Activated naive CD8-positive, alpha-beta T cell treated with anti-CD3 and anti-CD28 coated beads for 36 hours (primary cell): ENCODE measurements at places on chromosomes 5 and 9. TPM values are rescaled to one million over a fixed set of nuclear protein-coding genes. Genes with fewer than 3 reads are reported as not detected.

The HNRNPH1 gene
- total RNA-seq: 912 TPM

DNA sequence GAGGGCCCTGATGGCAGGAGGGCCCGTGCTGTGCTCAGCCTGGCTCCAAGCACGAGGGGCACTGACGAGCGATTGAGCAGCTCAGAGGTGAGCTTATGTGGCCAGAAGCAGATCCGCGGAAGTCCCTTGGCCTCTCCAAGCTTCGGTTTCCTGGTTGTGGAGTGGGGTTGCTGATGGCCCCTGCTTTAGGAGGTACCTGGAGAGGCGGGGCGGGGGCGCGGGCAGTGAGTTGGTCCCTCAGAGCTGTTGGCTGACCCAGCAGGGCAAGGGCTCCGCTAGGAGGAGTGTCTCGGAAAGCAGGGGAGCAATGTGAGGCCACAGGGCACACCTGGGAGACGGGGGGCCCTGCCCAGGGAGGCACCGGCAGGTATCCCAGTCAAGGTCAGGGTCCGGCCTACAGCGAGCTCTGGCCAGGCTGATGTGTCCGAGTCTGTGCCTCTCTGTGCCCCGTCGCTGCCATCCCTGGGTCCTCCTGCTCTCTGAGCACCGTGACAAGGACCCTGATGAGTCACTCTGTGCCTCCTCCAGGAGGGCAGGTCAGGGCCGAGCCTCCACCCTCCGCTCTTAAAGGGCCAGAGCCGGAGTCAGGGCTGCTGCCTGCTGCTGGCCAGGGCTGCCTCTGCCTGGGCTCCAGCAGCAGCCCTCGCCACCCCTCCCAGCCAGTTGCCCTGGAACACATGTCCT lies 14.8 kb downstream of the NCS1 start:
- H3K27ac ChIP-seq: no peak overlapping the region
- H3K27me3 ChIP-seq: no peaks in the 10 kb centered on the region
- no peak overlapping the region for H3K4me3 ChIP-seq
- H3K36me3 ChIP-seq: no peaks in the 10 kb centered on the region

The SMIM33 gene
- 0.16 TPM for total RNA-seq

- no peaks in the 10 kb centered on the region for H3K4me1 ChIP-seq
- H3K27ac ChIP-seq: no peak overlapping the region
- H3K27me3 ChIP-seq: no peaks in the 10 kb centered on the region
- DNase-seq: no peak
- H3K4me3 ChIP-seq: no peak overlapping the region
- peaks cover 8% of the 10 kb centered on the region for H3K36me3 ChIP-seq
These were observed 39.3 kb upstream of the PTGS1 start for GRCh38 chr9:122331523-122331927.

The GRXCR2 gene
- not detected for total RNA-seq

- H3K36me3 ChIP-seq: peaks cover 45% of the 10 kb centered on the region
- H3K4me1 ChIP-seq: peaks cover 36% of the 10 kb centered on the region
- peak overlapping the region; percentile 82 for H3K27ac ChIP-seq
- no peak for DNase-seq
These were observed 22.0 kb downstream of the EXOC3 start for GRCh38 chr5:464843-465590.

DNA sequence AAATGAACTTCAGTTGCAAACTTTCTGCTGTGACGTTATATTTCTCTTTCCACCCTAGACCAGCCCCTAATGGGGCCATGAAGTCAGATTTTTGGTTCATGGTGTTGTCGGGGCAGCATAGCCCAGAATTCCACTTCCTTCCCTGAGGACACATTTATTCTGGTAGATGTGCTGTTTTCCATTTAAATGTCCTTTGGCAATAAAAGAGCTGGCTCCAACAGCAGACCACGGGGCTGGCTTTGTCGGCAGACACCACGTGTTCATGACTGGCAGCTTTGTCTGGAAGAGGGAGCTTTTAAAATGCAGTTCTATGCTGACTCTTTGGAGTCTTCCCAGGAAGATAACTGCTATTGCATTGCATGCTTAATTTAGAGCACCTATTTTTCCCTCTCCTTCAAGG lies 17.6 kb upstream of the LCP2 start:
- no peak overlapping the region for H3K27ac ChIP-seq
- no peak overlapping the region for H3K4me3 ChIP-seq
- H3K4me1 ChIP-seq: peaks cover 67% of the 10 kb centered on the region
- DNase-seq: no peak
- peaks cover 3% of the 10 kb centered on the region for H3K36me3 ChIP-seq

- peaks cover 3% of the 10 kb centered on the region for H3K27me3 ChIP-seq
- H3K4me1 ChIP-seq: peaks cover 11% of the 10 kb centered on the region
- H3K27ac ChIP-seq: no peak overlapping the region
- H3K4me3 ChIP-seq: no peak overlapping the region
- H3K36me3 ChIP-seq: no peaks in the 10 kb centered on the region
- DNase-seq: peak; percentile 25
These were observed 250.9 kb downstream of the CD180 start for GRCh38 chr5:66945389-66946349.

GRCh38 chr5:61704289-61704688 lies 372.2 kb downstream of the ZSWIM6 start:
- H3K27ac ChIP-seq: no peak overlapping the region
- H3K27me3 ChIP-seq: peaks cover 3% of the 10 kb centered on the region
- H3K4me3 ChIP-seq: no peak overlapping the region
- no peaks in the 10 kb centered on the region for H3K4me1 ChIP-seq
- DNase-seq: no peak

DNA sequence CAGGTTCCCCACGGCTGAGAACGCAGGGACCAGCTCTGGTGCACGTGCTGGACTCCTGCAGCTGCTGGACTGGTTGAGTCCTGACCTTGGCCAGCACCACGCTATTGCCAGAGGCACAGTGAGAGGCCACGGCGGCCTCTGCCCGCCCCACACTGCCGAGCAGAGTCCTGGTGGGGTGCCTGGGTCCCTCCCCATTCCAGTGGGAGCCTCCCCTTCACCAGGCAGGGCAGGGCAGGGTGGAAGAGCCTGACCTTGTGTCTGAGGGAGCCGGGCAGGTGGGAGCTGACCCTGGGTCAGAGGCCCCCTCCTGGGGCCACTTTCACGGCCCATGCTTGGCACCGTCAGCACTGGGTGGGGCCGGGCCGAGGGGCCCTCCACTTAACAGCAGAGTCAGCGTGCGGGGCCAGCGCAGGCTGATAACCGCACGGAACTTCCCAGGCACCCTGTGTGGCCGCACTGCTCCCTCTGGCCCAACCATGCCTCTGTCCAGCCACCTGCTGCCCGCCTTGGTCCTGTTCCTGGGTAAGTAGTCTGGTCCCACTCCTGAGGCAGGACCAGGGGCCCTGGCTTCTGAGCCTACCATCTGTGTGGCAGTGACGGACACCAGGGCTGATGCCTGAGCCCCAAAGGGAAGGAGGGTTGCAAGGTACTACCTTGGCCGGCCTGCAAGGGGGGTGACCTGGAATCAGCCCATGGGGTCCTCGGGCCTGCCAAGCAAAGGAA lies at the start of gene MAMDC4:
TSS of gene MAMDC4 (plus strand) at position 406 of the 723 bp plus-strand sequence. CDS start at position 477, 71 bp downstream.
- H3K4me1 ChIP-seq: peaks cover 9% of the 10 kb centered on the region
- no peak within 1 kb of the TSS for H3K4me3 ChIP-seq
- DNase-seq: no peak
- no peak within 1 kb of the TSS for H3K27ac ChIP-seq
- peaks cover 14% of the 10 kb centered on the region for H3K27me3 ChIP-seq
- peaks cover 7% of the 10 kb centered on the region for H3K36me3 ChIP-seq

DNA sequence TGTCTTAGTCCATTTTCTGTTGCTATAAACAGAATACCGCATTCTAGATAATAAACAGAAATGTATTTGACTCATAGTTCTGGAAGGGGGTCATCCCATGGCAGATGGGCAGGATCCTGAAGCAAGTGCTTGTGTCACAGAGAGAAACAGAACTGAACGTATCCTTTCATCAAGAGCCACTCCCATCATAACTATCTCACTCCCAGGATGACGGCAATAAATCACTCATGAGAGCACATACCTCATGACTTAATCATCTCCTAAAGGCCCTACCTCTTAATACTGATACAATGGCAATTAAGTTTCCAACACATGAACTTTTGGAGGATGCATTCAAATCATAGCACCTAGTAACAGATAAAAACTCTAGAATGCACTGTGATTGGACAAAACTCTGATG lies 142.9 kb downstream of the CAMK4 start:
- H3K27ac ChIP-seq: no peak overlapping the region
- peaks cover 41% of the 10 kb centered on the region for H3K4me1 ChIP-seq
- no peak overlapping the region for H3K4me3 ChIP-seq
- peaks cover 39% of the 10 kb centered on the region for H3K36me3 ChIP-seq
- DNase-seq: no peak
- H3K27me3 ChIP-seq: no peaks in the 10 kb centered on the region

GRCh38 chr9:135526730-135527571 lies 5.7 kb downstream of the LCN1 start:
- H3K27me3 ChIP-seq: no peaks in the 10 kb centered on the region
- no peaks in the 10 kb centered on the region for H3K36me3 ChIP-seq
- H3K27ac ChIP-seq: no peak overlapping the region
- no peak for DNase-seq

DNA sequence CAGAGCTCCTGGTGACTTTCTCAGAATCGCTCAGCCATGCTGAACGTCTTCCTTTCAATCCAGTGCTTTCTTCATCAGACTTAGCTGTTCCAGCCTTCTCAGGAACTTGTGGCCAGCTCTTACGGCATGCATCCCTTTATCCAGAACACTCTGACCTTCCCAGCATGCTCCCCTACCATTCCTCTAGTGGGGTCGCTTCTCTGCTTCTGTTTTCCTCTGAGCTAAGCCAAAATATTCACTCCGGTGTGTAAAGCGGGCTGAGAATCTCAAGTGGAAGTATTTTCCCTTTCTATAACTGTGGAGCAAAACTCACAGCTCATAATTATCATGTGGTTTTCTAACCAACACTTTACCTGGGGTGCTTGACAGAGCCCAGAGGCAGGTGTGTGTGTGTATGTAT lies 6.2 kb downstream of the DCANP1 start:
- no peak overlapping the region for H3K27ac ChIP-seq
- no peaks in the 10 kb centered on the region for H3K4me1 ChIP-seq
- no peak overlapping the region for H3K4me3 ChIP-seq
- no peak for DNase-seq

- H3K4me3 ChIP-seq: no peak overlapping the region
- H3K27ac ChIP-seq: no peak overlapping the region
- no peaks in the 10 kb centered on the region for H3K36me3 ChIP-seq
- H3K27me3 ChIP-seq: peaks cover 26% of the 10 kb centered on the region
These were observed 89.5 kb downstream of the MAT2B start for GRCh38 chr5:163594951-163595350.

The NEUROG1 gene
- not detected for total RNA-seq

- DNase-seq: no peak
- H3K36me3 ChIP-seq: no peaks in the 10 kb centered on the region
- H3K4me3 ChIP-seq: no peak overlapping the region
- no peaks in the 10 kb centered on the region for H3K27me3 ChIP-seq
- no peaks in the 10 kb centered on the region for H3K4me1 ChIP-seq
These were observed 89.1 kb upstream of the PPP2R2B start for GRCh38 chr5:146967646-146968045.

- peaks cover 4% of the 10 kb centered on the region for H3K27me3 ChIP-seq
- peaks cover 4% of the 10 kb centered on the region for H3K36me3 ChIP-seq
- DNase-seq: no peak
- H3K4me3 ChIP-seq: no peak overlapping the region
- H3K4me1 ChIP-seq: no peaks in the 10 kb centered on the region
- H3K27ac ChIP-seq: no peak overlapping the region
These were observed 173.0 kb upstream of the TARS1 start for GRCh38 chr5:33267801-33268200.

DNA sequence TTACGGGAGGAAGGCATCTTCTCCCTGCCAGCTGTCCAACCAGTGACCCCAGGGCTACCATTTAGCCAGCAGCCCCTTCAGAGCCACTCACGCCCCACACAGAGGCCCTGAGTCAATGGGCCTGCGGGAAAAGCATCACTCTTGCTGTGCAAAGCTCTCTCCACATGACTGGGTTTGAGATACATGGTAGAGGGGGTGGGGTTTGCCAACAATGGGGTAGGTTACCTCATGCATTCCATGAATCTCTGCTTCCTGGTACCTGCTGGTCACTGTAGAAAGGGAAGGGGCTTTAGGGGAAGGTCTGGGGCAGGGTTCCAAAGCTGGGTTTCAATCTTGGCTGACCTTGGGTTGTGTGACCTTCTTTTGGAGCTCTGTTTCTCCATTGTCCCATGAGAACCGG lies 22.9 kb upstream of the TTLL11 start:
- no peak for DNase-seq
- no peak overlapping the region for H3K27ac ChIP-seq
- no peaks in the 10 kb centered on the region for H3K4me1 ChIP-seq
- no peaks in the 10 kb centered on the region for H3K27me3 ChIP-seq
- H3K4me3 ChIP-seq: no peak overlapping the region

The REEP2 gene
- 3.5 TPM for total RNA-seq

- peaks cover 45% of the 10 kb centered on the region for H3K4me1 ChIP-seq
- peak; percentile 76 for DNase-seq
- no peaks in the 10 kb centered on the region for H3K27me3 ChIP-seq
- peak overlapping the region; percentile 95 for H3K4me3 ChIP-seq
These were observed 709 bp downstream of the IQGAP2 start for GRCh38 chr5:76403766-76404222.

GRCh38 chr5:31981361-31981945 lies 192.7 kb downstream of the GOLPH3 start:
- H3K4me3 ChIP-seq: no peak overlapping the region
- H3K27ac ChIP-seq: no peak overlapping the region
- no peaks in the 10 kb centered on the region for H3K27me3 ChIP-seq
- H3K4me1 ChIP-seq: no peaks in the 10 kb centered on the region

DNA sequence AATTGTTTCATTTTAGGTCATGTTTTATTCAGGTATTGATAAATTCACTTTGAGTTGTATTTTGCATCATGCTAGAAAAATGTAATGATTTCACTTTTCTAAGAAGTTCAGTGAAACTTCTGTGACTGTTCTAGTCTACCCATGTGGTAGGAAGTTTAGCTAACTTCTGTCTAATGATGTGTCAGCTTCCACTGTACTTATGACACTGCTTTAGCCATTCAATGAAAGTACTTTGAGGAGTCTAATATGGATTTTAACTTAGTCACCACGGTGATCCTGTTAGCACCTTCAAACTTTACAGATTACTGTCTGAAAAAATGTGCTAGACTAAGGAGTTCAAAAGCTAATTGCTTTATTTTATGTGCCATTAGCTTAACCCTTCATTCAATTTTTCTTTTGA lies 1510.5 kb upstream of the CDH9 start:
- no peak overlapping the region for H3K27ac ChIP-seq
- no peaks in the 10 kb centered on the region for H3K27me3 ChIP-seq
- H3K36me3 ChIP-seq: no peaks in the 10 kb centered on the region

- H3K4me3 ChIP-seq: peak overlapping the region; percentile 74
- H3K36me3 ChIP-seq: peaks cover 28% of the 10 kb centered on the region
- H3K27ac ChIP-seq: peak overlapping the region; percentile 95
- no peak for DNase-seq
- peaks cover 44% of the 10 kb centered on the region for H3K4me1 ChIP-seq
These were observed 268.6 kb upstream of the PTGER4 start for GRCh38 chr5:40410964-40411635.

- H3K27ac ChIP-seq: no peak overlapping the region
- no peaks in the 10 kb centered on the region for H3K36me3 ChIP-seq
- peaks cover 7% of the 10 kb centered on the region for H3K27me3 ChIP-seq
- DNase-seq: no peak
These were observed 80.9 kb upstream of the SNX2 start for GRCh38 chr5:122693963-122694362.

DNA sequence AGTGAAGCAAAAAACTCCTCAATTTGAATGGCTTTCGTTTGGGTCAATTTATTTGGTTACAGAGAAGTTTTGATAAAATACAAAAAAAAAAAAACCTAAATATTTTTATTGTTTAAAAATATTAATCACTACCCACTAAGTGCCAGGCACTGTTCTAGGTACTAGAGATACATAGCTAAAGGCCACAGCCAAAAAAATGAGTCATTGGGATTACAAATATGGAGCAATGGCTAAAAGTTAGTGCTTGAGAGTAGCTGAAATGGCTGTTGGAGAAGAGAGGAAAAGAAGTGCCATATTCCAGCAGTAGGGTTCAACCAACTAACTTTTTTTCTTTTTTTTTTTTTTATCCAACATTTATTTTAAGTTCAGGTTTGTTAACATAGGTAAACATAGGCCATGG lies 130.1 kb upstream of the PTGER4 start:
- no peaks in the 10 kb centered on the region for H3K27me3 ChIP-seq
- peaks cover 3% of the 10 kb centered on the region for H3K4me1 ChIP-seq

The NMUR2 gene
- total RNA-seq: not detected
